Hematopoietic multipotent progenitor cell treated with erythropoietin and hydrocortisone succinate and interleukin-3 and kit ligand, for 15 days (in vitro differentiated cells): ENCODE measurements at places on chromosomes 1 and 21.

GRCh38 chr1:70008660-70009059 lies 196.7 kb downstream of the LRRC40 start:
- no peak for DNase-seq

GRCh38 chr1:16076031-16076864 lies 2.8 kb upstream of the FAM131C start:
- DNase-seq, result no peak

DNA sequence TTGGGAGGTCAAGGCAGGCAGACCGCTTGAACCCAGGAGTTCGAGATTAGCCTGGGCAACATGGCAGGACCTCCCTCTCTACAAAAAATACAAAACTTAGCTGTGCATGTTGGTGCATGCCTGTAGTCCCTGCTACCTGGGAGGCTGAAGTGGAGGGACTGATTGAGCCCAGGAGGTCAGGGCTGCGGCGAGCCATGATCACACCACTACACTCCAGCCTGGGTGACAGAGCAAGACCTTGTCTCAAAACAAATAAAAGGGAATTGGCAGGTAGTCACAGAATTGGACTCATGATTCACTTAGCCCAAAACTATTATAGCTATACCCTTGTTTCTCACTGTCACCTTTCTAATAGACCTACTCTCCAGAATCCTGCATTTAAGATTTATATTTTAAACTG lies 5.5 kb downstream of the TADA1 start:
- no peak for DNase-seq

DNA sequence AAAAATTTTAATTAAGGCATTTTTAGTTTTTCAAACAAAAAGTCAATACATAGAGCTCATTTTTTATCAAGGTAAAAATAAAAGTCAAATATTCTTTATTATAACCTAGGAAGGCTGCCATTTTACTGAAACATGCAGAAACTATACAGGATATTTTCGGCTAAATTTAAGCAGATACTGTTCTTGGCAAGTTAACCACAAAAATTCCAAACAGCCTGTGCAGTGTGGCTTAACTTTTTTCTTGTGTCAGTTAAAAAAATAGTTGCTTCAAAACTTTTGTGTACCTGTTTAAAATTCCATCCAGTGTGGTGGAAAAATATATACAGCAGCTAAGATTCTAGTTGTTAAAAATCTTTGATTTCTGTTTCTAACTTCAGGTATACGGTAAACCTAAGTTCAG lies 135.0 kb downstream of the ATP5PO start:
- DNase-seq, result no peak

GRCh38 chr1:239537795-239538194 lies 151.4 kb downstream of the CHRM3 start:
- DNase-seq, result no peak

DNA sequence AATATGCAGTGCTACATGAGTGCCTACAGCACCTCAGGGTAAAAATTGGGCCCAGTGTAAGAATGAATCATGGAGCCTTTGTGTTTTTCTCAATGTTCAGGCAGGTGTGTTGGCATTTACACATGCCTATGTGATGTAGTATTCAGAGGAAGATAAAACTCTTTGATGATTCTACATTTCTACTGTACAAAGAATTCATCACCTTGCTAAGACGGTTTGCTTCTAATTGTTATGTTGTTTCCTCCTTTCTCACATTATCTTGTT lies 867.3 kb downstream of the TTLL7 start:
- no peak for DNase-seq

- no peak for DNase-seq
Observed at GRCh38 chr1:152325111-152325510, at the start of gene FLG. Gene FLG (minus strand): TSS chr1:152325239. CDS start chr1:152315456, 9,783 bp downstream.

DNA sequence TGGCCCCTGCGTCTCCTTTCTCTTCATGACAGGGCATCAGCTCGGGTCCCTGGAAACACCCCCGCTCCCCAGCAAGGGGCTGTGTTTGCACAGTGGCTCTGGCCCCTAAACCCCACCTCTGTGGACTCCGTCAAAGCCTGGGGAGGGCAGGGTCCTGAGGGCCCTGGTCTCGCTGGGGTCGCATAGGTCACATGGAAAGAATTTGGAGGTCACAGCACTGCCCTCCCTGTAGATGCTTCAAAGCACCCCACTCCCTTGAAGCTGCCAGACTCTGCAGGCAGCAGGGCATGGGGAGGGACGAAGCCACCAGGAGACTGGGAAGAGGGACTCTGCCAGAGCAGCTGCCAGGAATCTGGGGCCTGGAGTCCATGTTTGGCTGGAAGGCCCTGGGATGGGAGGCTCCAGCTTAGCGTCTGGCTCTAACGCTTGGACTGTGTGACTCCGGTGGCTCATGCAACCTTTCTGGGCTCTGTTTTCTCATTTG lies 36.6 kb upstream of the ECE1 start:
- DNase-seq, result no peak

GRCh38 chr21:45098867-45099266 lies 24.5 kb downstream of the ADARB1 start:
- DNase-seq, result no peak

DNA sequence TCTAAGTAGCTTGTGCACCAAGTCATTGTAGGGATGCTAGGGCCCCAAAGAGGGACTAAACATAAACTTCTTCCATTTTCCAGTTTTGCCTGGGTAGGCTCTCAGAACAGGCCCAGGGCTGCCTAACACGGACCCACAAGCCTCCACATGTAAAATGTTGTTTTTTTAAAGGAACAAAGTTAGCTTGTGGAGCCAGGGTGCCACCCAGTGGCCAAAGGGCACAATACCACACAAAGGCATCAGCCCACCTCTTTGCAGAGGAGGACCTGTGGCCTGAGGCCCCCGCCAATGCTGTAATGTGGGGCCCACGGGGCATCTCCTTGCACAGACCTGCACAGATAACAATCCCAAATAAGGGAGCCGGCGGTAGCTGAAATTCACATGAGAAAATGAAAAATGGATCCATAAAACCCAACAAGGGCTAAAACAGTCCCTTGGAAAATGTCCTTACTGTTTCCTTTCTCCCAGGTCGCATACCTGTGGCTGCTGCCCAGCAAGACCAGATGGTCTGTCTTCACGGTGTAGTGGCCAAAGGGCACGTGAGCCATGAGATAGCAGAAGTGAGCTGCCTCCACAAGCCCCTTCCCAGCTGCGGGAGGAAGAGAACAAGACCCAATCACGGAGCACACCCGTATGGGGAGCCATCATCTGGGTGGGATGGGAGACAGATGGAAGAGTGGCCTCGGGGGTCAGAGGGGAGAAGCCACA lies 23.8 kb downstream of the SEC16B start:
- DNase-seq, result peak; percentile 15

DNA sequence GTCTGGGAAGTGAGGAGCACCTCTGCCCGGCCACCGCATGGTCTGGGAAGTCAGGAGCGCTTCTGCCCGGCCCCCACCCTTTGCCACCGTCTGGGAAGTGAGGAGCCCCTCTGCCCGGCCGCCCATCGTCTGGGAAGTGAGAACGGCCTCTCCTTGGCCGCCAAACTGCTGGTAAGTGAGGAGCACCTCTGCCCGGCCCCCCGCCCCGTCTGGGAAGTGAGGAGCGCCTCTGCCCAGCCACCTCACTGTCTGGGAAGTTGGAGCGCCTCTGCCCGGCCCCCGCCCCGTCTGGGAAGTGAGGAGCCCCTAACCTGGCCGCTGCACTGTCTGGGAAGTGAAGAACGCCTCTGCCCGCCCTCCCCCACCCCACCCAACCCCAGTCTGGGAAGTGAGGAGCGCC lies 22.6 kb downstream of the KCNH1 start:
- no peak for DNase-seq

- no peak for DNase-seq
Observed at GRCh38 chr1:34924759-34925555, 4.5 kb downstream of the DLGAP3 start.

DNA sequence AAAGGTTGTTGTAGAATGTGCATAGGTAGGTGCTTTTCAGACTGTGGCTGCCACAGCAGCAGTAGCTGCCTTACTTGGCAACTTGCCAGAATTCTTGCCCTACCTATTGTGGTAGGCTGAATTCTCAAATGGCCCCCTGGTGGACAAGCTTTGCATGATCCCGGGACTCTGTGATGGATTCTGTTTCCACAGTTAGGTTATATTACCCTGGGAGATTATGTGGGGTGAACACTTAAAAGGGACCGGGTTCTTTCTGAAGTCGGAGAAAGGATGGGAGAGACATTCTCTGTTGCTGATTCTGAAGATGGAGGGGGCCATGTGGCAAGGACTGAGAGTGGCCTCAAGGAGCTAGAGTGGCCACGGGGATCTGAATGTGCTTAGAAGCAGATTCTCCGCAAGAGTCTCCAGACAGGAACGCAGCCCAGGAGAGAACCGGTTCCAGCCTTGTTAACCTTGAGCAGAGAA lies 32.1 kb upstream of the KCNE1 start:
- DNase-seq, result peak; percentile 72

GRCh38 chr1:10065760-10066159 lies 33.0 kb downstream of the UBE4B start:
- no peak for DNase-seq

- DNase-seq, result no peak
Observed at GRCh38 chr1:101188331-101188730, 48.5 kb upstream of the S1PR1 start.

- DNase-seq, result no peak
Observed at GRCh38 chr1:42737986-42738677, 1.9 kb downstream of the CLDN19 start.

GRCh38 chr1:165473081-165473480 lies 28.2 kb upstream of the RXRG start:
- DNase-seq, result no peak

GRCh38 chr1:55773211-55773940 lies 558.2 kb upstream of the USP24 start:
- no peak for DNase-seq

DNA sequence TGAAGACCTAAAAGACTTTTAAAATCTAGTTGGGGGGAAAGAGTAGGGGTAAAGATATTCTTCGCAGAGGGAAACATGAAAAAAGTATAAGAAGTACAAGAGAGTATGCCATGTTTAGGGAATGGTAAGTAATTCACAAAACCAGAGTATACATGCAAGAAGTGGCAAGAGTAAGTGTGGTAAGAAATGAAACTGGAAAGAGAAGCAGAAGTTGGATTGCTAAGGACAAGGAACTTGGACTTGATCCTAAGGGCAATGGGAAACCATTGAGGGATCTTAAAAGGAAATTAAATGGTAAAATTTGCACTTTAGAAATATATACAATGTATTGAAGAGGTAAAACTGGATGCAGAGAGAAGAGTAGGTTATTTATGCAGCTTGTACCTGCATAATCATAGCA lies 9.2 kb upstream of the ZNF644 start:
- DNase-seq, result no peak

GRCh38 chr1:164834641-164835040 lies 275.7 kb downstream of the PBX1 start:
- no peak for DNase-seq

DNA sequence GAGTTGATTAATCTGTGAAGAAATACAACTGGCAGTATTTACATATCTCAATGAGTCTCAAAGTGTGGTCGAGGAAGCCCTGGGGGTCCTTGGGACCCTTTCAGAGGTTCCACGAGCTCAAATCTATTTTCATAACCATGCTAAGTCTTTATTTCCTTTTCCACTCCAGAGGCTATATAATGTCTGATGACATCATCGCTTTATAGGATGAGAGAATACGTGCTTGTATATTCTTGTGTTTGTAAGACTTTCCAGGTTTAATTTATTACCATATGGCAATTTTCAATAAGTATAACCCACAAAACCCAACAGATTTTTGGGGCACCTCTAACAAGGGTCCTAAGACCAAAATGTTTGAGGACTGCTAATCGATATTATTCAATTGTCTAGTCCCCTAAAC lies 1.4 kb upstream of the SLC19A2 start:
- no peak for DNase-seq

- no peak for DNase-seq
Observed at GRCh38 chr1:3454811-3455618, 550 bp downstream of the ARHGEF16 start.

- DNase-seq, result no peak
Observed at GRCh38 chr1:93574991-93575390, 106.6 kb downstream of the BCAR3 start.

DNA sequence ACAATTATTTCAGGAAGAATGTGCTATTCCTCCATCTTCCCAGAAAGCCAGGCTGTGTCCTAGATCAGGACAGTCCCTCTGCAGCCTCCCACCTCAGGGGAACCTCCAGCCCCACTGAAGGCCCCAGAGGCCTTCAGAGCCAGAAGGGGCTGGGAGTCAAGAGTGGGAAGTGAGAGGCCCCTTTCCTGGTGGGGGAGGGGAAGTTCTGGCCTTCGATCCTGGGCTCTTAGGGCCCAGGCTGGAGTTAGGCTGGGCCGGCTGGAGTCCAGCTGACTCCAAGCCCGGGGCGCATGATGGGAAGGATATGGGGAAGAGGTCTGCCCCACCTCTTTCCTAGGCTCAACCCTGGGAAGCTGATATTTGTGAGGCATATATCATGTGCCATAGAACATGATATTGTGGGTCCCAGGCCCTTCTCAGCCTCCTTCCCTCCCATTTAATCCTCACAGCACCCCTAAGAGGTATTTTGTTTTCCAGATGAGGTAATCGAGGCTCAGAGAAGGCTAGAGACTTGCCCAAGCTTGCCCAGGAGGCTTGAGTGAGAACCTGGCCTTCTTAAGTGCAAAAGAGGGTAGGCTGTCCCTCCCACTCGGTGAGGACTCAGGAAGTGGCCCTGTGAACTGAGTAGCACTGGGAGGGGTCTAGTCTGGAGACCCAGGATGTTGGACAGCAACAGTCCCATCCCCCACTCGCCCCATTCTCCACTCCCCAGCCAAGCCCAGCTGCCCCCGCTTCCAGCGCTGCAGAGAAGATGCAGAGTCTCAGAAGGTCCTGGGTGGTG lies 18.6 kb upstream of the HSPG2 start:
- no peak for DNase-seq

GRCh38 chr21:31279214-31279613 lies 64.8 kb downstream of the TIAM1 start:
- DNase-seq, result no peak

GRCh38 chr1:218863987-218864386 lies 309.7 kb upstream of the LYPLAL1 start:
- no peak for DNase-seq

- no peak for DNase-seq
Observed at GRCh38 chr1:88035578-88035977, 648.5 kb upstream of the PKN2 start.

DNA sequence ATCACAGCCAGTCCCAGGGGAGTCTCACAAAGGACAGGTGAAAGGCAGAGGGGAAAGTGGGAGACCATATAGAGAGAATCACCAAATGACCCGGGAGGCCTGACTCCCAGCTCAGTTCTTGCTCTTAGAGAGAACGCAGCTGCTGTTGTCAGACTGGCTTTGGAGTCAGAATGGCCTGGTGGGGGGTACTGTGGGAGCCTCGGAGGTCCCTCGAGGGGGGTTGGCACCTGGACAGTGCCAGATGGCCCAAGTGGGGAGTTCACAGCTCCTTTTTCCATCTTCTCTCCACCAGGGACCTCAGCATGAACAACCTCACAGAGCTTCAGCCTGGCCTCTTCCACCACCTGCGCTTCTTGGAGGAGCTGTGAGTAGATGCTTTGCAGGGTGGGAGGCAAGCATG lies 31.5 kb downstream of the LGR6 start:
- no peak for DNase-seq
